NCI-H69 (cell line): ENCODE measurements at places on chromosomes 1 and 21.

- peak; percentile 96 for DNase-seq
Measured at GRCh38 chr1:198681831-198682759, 43.3 kb downstream of the PTPRC start.

GRCh38 chr21:40564318-40564717, 282.6 kb downstream of the DSCAM start:
- no peak for DNase-seq

GRCh38 chr1:213419401-213420030, 368.5 kb downstream of the RPS6KC1 start:
- DNase-seq, result peak; percentile 12

DNA sequence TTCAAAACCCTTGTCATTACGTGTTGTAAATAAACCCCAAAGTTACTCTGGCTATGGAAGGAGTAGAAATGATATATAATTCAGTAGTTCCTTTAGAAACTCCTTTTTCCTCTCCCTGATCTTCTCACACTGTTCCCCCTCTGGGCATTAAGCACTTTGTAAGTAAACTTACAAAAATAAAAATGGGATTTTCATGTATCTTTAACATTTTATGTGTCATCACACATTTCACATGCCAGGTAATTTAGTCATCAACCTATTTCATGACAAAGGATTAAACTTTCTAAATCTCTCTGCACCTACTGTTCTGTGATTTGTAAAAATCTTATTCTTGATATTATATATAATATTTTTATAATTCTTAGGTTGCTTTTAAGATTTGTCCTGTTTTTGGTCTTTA, 176.9 kb downstream of the NEK7 start:
- no peak for DNase-seq

DNA sequence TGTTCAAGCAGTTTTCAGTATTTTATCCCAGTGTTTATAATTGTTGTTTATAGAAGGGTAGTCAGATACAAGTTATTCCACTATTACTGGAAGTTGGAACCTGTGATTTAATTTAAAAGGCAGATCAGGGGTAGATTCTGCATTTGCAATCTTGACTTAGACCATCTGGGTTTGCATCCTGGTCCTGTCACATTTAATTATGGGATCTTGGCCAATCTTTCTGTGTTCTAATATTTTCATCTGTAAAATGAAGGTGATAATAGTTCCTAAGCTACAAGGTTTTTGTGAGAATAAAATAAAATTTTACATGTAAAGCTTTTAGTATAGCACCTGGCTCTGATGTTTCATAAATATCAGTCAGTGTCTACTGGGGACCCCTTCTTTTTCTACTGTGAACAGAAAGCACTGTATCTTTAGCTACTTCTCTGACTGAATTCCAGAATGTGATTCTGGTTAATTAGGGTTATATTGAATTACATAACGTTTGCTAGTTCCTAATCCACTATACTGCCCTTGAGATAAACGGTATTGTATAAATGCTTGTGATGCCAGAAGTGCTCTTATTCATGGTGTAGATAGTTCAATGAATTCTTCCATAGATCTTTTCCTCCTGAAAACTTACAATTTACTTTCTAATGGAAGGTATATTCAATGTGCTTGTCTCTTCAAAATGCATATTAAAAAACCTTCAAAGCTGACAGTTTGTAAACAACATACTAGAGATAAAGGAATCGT, 131.0 kb downstream of the KCNK1 start:
- DNase-seq, result no peak

- no peak for DNase-seq
Measured at GRCh38 chr1:235943581-235944114, 76.9 kb upstream of the LYST start.

DNA sequence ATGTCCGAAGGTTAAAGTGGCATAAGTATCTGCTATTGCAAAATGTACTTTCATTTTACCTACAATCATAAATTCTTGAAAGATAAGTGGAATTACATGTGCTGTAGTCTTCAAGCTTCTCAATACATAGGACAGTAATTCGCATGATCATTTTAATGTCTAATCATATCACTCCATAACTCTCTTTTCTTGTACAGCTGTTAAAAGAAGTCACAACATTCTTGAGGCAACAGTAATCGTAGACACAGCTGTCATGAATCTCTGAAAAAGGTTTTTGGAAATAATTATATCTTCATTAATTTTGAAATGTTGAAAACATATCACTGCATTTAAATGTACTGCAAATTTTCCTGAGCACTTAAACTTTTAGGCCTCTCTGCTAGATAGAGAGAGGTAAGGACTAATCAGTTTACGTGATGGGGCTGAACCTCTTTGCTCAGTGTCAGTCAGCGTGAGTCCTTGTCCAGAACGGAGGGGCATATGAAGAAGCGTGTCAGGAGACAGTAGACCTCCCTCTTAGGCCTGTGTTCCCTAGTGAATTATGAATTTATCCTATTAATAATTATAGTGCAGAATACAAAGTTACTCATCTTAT, 133.4 kb downstream of the NEK7 start:
- peak; percentile 23 for DNase-seq

GRCh38 chr1:56357927-56358690, 221.3 kb downstream of the PLPP3 start:
- DNase-seq, result no peak

- peak; percentile 19 for DNase-seq
Measured at GRCh38 chr1:195434566-195435203, 1173.6 kb downstream of the KCNT2 start.

DNA sequence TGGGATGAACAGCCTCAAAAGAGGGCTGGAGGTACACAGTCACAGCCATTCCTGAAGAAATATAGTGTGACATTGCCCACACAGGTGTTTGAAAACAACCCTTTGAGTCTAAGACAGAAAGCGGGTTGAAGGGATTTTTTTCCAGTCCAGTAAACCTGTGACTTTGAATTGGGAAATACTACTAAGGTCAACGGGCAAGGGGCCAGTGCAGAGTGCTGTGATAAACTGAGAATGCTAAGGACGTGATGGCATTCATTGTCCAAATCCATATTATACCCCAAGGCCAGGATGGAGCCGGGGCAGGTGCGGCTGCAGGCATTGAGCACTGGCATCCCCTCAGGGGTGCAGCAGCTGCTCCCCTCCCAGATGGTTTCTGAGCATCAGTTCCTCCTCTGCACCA, 36.6 kb downstream of the KIAA0040 start:
- peak; percentile 10 for DNase-seq

DNA sequence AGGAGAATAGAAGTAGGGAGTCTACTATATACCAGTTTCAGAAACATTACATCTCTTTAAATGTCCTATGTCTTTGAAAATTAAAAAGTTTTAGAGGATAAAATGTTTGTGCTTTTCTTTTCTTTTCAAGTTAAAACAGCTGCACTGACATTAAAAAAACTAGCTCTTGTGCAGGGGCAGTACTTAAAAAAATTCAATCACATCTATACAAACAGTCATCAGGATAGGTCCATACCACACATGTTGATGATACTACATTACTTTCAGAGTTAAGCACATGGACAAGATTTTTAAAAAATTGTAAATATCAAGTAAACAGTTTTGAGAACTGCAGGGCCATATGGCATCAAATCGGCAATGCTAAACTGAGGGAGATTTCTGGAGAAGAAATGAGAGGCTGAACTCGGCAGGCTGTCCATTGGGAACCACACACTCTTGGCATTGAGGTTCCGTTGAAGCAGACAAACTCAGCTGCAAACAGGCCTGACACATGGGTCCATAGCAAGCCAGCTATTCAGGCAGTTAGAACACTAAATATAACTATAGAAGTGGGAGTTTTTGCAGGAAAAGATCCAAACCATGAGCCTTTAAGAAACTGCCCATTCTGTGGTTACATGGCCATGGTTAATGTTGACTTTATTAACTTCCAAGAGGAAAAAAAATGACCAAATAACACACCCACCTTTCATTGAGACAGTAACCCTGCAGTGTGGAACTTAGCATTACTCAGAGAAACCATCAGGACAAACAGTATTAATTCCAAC, 84.5 kb upstream of the BCL10 start:
- no peak for DNase-seq

DNA sequence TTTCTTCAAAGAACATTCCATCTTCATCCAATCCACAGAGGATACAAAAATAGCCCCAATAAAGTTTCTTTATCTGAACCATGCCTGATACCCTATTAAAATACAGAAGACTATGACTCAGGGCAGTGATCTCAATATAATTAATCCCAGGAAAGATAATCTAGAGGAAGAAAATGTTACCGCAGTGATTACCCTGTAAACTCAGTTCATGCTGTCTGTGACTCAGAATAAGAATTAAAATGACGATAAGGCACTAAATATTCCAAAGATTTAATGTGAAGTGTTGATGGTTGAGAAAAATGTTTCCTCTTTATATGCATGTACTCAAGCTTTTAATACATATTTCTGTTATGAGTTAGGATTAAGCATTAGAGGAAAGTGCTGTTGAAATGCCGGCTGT, 88.6 kb upstream of the LYPLAL1 start:
- no peak for DNase-seq

DNA sequence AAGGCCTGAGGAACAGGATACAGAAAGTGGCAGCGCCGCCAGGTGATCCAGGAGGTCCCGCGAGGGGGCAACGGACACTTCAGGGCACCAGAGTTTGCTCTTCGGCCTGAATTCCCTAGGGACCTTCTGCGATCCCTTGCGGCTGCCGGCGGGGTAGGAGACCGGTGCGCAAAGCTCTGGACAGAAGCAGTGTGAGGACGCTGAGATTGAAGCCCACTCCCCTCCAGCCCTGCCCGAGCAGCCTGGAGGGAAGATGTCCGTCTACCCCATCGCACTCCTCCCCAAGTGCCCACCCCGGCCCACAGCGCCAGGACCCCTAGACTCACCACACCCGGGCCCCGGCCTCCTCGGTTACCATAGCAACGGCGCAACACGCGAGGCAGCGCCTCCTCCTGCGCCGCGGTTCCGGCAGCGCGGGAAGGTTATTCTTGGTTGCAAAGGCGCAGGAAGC, at the start of gene ANKRD45:
TSS of gene ANKRD45 (minus strand) at position 361 of the 451 bp plus-strand sequence. CDS start 10,433 bp downstream, outside the sequence.
- DNase-seq, result peak; percentile 82

GRCh38 chr1:41546833-41547135, 62.3 kb upstream of the EDN2 start:
- DNase-seq, result no peak

- DNase-seq, result no peak
Measured at GRCh38 chr1:36844917-36845316, 189.4 kb downstream of the GRIK3 start.

GRCh38 chr1:3014050-3014440, 7.2 kb upstream of the ACTRT2 start:
- DNase-seq, result no peak

DNA sequence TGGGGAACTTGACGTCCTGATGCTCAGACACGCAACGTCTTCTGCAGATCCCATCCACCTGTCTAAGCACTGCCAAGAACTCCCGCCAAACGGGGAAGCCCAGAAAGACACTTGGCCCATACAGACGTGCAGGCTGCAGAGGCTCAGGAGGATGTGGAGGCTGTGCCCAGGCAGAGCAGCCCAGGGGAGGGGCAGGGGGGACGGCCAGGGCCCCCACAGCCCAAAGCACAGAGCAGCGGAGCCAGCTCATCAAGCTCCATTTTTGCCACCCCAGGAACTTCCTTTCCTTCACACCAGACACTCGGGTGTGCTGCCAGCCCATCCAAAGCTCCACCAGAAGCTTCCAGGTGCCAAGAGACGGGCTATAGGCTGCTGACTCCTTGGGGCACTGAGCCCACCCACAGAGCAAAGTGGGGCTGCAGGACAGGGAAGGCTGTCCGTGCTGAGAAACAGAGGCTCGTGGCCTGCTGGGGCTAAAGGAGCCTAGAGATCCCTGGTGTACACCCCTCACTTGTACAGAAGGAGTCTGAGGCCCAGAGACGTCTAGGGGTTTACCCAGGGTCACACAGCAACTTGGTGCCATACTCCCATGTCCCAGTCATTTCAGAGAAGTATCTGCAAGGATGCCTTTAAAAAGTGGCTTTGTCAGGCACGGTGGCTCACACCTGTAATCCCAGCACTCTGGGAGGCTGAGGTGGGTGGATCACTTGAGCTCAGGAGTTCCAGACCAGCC, 59.1 kb downstream of the ACOT7 start:
- no peak for DNase-seq

DNA sequence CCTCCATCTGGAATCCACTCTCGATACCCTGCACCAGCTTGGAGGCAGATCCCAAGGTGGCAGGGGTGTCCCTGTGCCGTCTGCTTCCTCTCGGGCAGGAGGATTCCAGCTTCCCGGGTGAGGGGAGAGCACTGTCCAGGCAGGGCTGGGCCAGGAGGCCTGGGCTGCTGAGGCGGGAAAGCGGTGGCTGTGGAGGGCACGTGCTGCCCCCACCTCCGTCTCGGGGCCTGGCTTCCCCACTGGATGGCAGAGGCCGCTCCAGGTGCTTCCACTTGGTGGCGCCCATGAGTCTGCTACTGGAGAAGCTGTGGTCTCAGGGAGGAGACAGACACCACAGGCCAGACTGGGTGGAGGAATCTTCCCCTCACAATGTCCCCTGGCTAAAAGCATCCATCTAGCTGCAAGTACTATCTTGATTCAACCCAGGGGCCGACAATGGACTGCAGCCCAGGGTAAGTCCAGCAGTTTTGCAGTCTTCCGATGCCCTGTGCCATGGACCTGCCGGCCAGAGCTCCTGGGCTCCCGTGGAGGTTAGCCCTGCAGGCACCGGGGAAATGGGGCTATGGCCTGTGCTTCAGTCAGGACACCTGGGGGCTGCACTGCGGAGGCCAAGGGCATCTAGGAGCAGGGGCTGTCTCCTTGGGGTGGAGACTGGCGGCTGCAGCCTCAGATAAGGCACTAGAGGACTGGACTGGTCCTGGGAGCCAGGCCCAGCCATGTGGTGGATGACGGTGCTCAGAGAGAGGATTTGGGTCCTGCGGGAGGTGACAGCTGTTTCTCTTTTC, 41.3 kb upstream of the EIF4G3 start:
- peak; percentile 30 for DNase-seq

DNA sequence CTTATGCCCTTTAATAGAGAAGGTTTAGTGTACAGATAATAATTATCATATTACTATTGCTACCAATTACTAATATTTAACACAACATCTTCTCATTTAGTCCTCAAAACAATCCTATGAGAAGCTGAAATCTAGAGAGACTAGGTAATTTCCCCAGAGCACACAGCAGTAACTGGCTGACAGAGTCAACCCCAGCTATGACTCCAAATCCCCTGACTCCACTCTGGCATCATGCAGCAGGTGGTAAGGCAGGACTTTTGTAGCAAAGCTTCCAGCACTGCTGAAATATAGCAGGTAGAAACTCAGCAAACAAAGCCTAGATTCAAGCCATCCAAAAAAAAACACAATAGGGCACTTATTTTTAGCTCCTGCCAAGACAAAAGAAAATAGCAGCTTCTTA, 79.3 kb upstream of the RGS2 start:
- no peak for DNase-seq

GRCh38 chr1:198276241-198276640, 119.4 kb downstream of the NEK7 start:
- peak; percentile 98 for DNase-seq

- DNase-seq, result peak; percentile 93
Measured at GRCh38 chr1:174134003-174134659, 25.2 kb upstream of the RABGAP1L start.

DNA sequence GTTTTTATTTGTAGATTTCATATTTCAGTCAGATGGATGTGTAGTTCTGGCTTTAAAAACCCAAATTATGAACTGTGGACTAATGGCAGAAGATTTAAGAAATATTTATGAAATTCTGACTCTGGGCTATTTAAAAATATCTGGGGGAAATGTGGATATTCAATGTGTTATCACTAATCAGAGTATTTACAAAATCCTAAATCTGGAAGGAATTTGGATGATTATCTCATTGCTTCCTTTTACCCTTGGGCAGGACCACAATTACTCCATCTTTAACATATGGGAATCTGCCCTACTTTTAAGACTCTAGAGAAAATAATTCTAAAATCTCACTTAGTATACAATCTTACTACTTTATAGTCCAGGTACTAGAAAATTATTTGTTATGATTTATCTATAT, 203.2 kb downstream of the PDE4B start:
- no peak for DNase-seq

GRCh38 chr1:178578541-178578940, 65.6 kb downstream of the TEX35 start:
- no peak for DNase-seq
